Activated CD8-positive, alpha-beta memory T cell treated with anti-CD3 and anti-CD28 coated beads, Interleukin-2, amount 50 U/mL, for 4 hours (primary cell): ENCODE measurements at places on chromosomes 3 and 15.

- DNase-seq, result no peak
Measured at GRCh38 chr15:95996494-95996893, 334.0 kb upstream of the NR2F2 start.

- DNase-seq, result no peak
Measured at GRCh38 chr3:79247725-79248043, 520.1 kb downstream of the ROBO1 start.

- DNase-seq, result no peak
Measured at GRCh38 chr15:57216288-57216687, 160.0 kb upstream of the CGNL1 start.

DNA sequence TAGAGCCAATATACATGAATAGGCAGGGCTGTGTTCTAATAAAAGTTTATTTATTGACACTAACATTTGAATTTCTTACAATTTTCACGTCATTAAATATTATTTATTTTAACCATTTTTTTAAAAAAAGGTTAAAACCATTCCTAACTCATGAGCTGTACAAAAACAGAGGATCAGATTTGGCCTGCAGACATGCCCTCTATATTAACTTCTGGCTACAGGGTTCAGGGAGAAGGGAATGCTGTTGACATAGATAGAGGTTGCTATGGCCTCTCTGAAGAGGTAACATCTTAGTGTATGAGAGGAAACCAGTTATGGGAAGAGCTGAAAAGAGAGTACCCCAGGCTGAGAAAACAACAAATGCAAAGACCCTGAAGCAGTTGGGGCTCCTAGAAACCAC, 19.1 kb upstream of the RAP2B start:
- no peak for DNase-seq
